ENCODE measurements at places on chromosomes 3 and 15.

- DNase-seq = no peak
Measured at GRCh38 chr3:149414557-149415231, 37.2 kb upstream of the TM4SF1 start.

DNA sequence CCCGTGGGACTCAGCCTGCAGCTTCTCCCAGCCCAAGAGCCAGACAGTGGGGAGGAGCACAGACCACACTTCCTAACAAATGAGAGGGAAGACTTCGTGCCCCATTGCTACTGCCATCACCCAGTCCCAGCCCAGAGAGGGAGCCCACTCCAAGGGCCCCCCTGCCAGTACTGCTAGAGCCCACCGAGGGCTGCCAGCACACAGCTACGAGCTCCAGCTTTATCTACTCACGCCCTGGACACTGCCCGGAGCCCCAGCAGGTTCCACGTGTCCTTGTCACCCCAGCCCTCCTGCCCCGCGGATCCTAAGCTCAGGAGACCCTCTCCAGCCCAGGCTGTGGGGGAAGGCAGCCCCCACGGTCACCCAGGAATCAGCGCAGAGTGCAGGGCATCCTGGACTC lies 1.9 kb downstream of the GOLGA8A start:
- DNase-seq = no peak

DNA sequence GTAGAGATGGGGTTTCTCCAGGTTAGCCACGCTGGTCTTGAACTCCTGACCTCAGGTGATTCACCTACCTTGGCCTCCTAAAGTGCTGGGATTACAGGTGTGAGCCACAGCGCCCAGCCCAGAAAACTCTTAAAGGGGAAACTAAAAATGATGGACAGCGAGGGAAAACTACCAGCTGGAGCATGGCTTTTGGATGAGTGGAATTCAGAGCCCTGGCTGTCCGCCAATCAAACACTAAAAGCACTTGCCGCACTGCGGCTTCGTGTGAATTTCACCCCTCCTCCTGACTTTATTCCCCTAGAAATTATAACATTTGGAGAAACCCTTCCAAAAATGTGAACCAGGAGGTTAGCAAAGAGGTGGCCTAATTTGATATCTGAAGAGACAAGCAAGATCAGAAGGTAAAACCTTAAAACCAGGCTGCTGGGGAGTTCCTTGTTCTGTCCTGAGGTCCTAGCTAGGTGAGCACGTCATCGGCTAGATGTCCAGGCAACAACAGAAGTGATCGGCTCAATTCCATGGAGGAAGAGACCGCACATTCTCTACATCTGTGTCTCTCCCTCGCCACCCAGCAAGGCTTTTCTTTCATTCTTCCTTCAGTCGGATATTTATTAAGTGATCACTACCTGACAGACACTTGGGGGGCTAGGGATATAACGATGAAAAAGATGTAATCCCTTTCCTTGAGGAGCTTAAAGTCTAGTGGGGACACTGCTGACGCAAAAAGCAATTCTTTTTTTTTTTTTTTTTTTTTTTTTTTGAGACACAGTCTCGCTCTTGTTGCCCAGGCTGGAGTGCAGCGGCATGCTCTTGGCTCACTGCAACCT lies 1.7 kb downstream of the TM4SF19 start:
- DNase-seq = no peak

DNA sequence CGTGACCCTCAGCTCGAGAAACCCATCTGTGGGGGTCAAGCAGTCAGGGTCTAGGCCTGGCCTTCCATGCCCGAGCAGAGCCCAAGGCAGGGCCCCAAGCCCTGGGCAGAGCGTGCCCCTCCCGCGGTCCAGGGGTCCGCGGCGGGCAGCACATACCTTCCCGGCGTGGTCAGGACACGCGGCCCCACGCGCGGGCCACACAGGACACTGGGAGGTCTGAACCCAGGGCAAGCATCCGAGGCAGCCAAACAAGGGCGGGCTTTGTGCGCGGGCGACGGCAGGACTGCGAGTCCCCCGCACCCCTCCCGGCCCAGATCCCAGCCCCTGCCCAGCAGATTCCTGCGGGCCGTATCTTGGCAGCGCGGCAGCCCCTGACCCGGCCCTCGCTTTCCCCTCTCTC lies 61.6 kb upstream of the ACAN start:
- DNase-seq = no peak

DNA sequence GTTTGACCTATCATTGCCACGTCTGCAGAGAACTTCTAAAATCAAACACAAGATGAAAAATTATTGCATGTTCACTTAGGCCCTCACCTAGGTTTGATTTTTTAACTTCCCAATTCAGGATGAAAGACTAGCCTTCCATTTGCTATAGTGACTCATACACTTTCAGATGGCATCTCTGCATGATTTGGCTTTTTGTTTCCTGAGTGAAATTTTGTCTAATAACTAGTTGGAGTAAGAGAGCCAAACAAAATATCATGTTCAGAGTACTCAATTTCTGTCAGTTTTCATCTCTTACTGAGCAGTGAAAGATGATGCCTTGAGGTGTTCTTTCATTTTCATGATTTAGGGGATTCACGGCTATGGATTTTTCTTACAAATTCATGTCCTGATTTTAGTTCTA lies 122.9 kb downstream of the NSUN3 start:
- DNase-seq = no peak

DNA sequence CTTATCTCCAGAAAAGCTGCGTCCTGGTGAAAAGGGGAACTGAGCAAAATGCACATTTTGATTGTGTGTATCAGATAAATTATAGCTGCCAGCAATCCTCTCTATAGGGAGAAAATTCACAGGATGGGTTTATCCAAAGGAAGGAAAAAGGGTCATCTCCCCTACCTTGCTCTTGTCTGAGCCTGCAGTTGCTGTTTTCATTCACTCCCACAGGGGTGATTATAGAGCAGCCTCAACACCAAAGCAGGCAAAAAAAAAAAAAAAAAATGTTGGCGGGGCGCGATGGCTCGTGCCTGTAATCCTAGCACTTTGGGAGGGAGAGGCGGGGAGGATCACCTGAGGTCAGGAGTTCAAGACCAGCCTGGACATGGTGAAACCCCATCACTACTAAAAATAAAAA lies 333.7 kb downstream of the ROBO2 start:
- DNase-seq = no peak

DNA sequence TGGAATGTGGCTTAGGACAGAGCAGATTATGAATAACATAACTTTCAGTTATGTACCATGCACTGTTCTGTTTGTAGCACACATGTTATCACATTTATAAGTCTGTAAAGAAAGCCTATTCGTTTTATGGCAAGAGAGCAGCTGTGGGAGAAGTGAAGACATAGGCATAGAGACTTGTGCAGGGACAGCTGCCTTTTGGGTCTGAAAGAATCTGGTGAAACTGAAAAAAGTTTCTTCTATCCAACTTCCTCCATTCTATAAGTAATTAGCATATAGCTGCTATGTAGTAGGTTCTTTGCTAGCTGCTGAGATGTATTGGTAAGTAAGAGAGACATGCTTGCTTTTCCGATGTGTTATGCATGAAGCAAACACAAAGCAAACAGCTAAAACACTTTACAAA lies 1095.4 kb upstream of the CADM2 start:
- DNase-seq = no peak

DNA sequence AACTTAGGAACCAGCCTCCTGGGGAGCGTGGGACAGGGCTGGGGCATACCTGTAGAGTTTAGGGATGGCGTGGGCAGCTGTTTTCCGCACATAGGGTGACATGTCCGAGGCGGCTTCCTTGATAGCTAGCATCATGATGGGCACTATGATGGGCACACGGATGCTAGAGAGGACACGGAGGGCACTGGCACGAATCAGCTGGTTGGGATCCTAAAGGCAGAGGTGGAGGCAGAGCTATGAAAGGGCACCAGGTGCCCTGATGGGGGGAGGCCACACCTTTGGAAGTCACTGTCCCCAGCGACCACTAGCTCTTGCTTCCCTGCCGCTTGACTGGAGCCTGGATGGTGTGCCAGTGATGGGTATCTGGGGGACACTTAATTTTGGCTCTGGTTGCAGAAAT lies 28.3 kb downstream of the AP3B2 start:
- no peak for DNase-seq

DNA sequence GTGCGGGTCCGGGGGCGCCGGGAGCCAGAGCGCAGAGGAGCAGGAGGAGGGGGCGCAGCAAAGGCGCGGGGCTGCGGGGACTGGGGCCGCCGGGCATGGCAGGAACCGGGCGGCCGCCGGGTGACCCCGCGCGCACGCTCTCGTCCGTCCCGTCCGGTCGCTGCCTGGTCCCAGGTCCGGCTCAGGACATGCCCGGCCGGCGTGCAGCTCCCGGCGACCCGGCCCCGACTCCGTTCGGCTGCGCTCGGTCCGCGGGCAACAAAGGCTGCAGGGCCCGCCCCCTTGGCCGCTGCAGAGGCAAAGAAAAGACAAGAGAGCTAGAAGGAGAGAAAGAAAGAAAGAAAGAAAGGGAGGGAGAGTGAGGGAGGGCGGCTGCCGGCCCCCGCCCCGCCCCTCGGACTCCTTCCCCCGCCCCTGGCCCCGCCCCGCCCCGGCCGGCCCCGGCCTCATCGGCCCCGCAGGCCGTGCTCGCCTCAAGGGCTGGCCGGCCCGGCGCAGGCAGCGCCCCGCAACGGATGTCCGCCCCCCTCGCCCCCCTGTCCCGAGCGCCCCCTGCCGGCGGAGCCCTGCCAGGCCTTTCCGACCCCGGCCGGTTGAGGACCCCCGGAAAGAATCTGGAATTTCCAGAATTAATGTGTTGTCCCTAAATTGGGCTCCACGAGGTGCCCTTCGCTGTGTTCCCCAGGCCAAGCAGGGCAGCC lies at the start of gene ADAMTS7:
TSS of gene ADAMTS7 (minus strand) at position 341 of the 701 bp plus-strand sequence. CDS start at position 97, 244 bp downstream.
- DNase-seq = no peak

- DNase-seq = no peak
Measured at GRCh38 chr3:65971293-65972252, 67.1 kb downstream of the MAGI1 start.

- no peak for DNase-seq
Measured at GRCh38 chr15:64566102-64566501, 105.7 kb downstream of the ZNF609 start.

GRCh38 chr15:34837246-34838016 lies 42.1 kb upstream of the ACTC1 start:
- DNase-seq = no peak

- no peak for DNase-seq
Measured at GRCh38 chr15:86834115-86834863, 754.6 kb downstream of the AGBL1 start.

DNA sequence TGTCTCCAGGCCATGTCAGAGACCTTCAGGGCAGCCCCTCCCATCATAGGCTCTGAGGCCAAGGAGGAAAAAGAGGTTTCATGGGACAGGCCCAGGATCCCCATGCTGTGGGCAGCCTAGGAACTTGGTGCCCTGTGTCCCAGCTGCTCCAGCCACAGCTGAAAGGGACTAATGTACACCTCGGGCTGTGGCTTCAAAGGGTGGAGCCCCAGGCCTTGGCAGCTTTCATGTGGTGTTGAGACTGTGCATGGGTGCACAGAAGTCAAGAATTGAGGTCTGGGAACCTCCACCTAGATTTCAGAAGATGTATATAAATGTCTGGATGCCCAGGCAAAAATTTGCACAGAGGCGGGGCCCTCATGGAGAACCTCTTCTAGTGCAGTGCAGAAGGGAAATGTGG lies 6.6 kb upstream of the SSR3 start:
- no peak for DNase-seq

DNA sequence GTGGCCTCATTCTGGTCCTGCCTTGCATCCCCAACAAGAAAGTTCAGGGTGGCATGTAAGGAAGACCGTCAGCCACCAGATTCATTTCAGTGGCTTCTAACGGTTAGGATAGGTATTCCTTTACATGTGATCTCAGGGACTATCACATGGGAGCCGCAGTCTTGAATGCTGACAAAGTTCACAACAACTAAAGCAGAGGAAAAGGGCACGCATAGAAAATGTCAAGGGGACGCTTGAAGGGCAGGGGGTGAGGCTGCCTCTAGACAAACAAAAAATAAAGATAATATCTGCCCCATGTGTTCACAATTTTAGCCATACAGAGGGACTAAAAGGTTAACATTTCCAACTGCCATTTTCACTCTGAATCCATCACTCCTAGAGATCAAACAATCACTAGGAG lies 31.9 kb upstream of the ARL8B start:
- DNase-seq = no peak

DNA sequence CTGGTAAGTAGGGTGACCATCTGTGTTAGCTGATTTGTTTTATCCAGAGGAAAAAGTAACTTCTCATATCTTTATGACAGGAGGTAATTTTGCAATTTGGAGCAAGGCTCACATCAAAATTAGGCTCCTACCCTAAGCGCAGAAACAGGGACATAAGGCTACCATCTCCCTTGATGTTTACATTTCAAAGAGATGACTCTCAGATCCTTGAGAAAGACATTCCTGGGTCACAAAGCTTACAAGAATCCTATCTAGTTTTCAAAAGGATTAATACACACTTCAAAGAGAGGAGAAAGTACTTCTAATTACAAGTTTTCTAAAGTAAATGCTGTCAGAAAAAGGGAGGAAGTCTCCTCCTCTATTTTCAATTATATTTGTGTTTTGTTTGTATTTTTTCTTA lies 7.0 kb downstream of the ZPLD1 start:
- DNase-seq = no peak

- no peak for DNase-seq
Measured at GRCh38 chr3:20185331-20185678, 701 bp downstream of the SGO1 start.

- no peak for DNase-seq
Measured at GRCh38 chr3:45986303-45986982, 9.2 kb downstream of the FYCO1 start.

- DNase-seq = no peak
Measured at GRCh38 chr3:110384601-110385000, 687.0 kb upstream of the NECTIN3 start.

- no peak for DNase-seq
Measured at GRCh38 chr15:95261546-95261945, 1030.2 kb downstream of the MCTP2 start.

DNA sequence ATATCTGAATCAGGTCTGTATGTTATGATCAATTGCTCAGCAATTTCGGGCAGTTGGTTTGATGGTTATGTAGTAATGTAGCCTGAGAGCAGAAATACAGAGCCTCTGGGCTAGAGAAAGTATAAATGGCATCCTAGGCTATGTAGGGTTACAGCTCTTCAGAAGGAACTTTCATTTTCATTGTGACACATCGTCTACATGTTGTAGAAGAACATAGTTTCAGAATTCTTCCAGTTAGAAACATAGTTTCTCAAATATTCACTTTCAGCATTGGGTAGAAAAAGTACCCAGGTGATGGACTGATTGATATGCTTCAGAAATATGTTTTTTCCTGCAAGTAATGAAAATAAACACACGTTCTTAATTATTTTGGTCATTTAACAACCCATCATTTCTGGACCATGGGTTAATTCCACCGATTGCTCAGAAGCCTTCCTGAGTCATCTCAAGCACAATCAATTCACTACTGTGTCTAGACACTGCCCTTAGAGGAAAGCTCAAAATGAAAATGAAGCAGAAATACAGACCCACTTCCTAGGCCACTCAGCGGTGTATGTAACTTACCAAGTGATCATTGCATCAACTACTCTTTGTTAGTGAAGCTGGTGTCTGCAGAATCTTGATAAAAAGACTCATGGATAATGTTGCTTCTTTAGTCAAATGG lies 88.8 kb upstream of the TSEN2 start:
- no peak for DNase-seq

DNA sequence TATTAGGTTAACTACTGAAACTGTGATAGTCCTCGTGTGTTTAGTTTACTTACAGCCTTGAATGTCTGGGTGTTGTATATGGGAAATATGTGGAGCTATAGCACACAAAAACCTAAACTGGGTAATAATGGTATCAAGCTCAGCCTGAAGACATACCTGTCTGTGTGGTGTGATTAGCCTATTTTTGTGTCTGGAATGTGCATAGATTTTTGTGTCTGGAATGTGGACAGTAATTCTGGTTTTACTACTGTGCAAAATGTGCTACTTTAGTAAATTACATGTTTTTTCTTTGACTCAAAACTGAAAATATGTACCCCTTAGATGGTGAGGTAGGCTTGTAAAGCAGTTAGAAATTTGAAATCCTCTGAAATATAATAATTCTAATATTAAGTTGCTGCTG lies 43.5 kb downstream of the CHD2 start:
- DNase-seq = no peak

Measured in esophagus squamous epithelium (tissue), 5 donors.